ENCODE measurements at places on chromosomes 3 and 15.

- no peak for DNase-seq
Measured at GRCh38 chr15:84721371-84721770, 5.4 kb upstream of the SEC11A start.

DNA sequence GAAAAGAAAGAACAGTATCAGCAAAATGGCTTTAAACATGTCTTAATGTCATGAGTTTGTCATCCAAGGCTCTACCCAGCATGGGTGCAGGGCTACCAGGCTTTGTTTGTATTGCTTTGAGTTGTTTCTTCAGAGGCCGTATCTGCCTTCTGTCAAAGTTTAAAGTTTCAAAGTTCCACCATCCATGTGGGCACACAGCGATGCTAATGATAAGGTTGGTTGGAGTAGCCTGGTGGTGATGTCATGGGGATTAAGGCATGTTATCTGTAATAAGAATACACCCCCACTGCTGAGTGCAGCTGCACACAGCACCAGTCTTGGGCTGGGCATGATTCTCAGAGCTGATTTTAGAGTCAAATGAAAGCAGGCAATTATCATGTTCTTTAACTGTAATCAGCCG is 72.0 kb upstream of the LRTM1 start:
- DNase-seq, result no peak

- peak; percentile 33 for DNase-seq
Measured at GRCh38 chr3:58299839-58300516, 6.1 kb upstream of the RPP14 start.

DNA sequence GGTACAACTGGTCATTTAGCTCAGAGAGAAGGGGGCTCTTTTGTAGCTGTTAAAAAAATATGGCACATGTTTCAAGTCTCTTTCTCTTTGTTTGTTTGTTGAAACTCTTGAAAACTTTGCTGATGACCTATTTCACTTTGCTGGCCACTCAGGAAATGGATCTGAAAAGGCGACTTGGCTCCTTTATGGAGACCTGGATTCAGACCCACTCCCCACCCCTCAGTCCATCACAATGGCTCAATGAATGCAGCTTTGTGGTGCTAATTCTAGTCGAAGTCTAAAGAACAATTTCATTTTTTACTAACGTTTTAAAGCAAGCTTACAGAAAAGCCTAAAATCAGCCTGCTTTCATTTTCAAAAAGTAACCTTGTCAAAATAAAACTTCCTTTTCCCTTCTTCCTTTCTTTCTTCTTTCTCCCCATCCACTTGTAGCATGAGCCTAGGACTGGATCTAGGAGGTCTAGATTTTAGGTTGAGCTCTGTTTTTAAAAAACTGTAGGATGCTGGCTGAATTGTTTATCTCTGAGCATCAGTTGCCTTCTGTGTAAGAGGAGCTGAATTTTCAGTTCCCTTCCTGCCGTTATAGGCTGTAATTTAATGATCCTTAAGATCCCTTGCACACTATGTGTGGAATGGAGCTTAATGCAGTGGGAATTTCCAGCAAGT is 165.5 kb upstream of the FEZF2 start:
- no peak for DNase-seq

- DNase-seq, result peak; percentile 58
Measured at GRCh38 chr3:101836652-101837598, 12.4 kb upstream of the NFKBIZ start.

GRCh38 chr3:34686541-34686940 is 888.1 kb downstream of the PDCD6IP start:
- DNase-seq, result no peak

GRCh38 chr3:39499651-39500273 is 32.3 kb downstream of the MOBP start:
- no peak for DNase-seq

GRCh38 chr15:97059281-97059680 is 728.8 kb downstream of the NR2F2 start:
- DNase-seq, result no peak

- DNase-seq, result no peak
Measured at GRCh38 chr3:171564748-171565480, 104.7 kb upstream of the TNIK start.

- no peak for DNase-seq
Measured at GRCh38 chr3:129505341-129505740, 23.1 kb upstream of the RHO start.

DNA sequence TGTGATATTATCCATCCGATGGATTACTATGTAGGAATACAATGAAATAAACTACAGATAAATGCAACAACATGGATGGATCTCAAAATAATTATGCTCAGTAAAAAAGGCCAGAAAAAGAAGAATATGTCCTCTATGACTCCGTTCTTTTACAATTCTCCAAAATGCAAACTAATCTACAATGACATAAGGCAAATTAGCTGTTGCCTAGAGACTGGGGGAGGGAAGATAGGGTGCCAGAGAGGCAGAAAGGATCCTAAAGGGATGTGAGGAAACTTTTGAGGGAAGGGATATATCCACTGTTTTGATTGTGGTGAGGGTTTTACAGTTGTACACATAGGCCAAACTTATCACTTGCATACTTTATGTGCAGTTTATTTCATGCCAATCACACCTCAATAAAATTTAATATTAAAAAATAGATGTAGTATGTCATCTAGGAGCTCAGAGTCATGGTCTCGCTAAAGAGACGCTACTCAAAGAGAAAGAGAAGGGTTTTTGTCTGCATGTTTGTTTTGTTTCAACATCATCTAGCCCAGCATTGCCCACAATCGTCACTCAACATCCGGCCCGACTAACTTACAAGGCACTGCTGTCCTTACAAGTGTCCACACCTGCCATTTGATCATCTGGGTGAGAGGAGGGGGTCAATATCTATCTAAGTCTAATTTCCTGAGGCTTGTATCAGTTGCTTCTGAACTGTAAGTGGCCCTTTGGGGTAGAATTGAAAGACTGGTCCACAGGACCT is 29.5 kb downstream of the HES1 start:
- no peak for DNase-seq

- DNase-seq, result no peak
Measured at GRCh38 chr15:99582508-99582960, 16.8 kb downstream of the MEF2A start.

DNA sequence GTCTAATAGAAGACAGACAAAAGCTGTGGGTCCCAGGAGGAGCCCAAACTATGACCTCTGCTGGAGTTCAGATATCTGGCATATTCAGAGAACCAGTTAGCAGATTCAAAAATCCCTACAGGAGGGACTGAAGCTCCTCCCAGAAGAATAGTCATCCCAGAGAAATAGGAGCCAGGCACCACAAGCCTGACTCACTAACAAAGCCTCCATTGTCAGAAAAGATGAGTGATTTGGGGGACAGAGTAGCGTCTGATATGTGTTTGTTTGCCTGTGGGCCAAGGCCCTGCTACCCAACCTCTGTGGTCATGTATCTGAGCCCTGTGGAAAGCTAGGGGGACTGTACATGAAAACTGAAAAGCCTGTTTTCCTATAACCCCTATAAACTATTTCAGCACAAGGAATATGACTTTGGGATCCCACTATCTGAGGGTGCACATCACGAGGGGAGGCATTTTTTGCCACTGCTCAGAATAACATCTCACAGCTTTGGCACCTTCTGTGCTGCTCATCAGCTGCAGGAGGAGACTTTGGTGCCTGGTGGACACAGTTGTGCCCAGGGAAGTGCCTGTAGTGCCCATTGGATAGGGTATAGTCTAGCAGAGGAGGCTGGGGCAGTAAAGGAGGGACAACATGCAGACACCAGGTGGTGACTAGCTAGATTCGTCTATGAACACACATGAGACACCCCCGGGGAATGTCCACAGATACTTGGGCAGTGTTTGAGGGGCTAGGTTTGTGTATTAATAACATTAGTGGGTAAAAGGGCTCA is 9.7 kb upstream of the LARP6 start:
- DNase-seq, result peak; percentile 71

DNA sequence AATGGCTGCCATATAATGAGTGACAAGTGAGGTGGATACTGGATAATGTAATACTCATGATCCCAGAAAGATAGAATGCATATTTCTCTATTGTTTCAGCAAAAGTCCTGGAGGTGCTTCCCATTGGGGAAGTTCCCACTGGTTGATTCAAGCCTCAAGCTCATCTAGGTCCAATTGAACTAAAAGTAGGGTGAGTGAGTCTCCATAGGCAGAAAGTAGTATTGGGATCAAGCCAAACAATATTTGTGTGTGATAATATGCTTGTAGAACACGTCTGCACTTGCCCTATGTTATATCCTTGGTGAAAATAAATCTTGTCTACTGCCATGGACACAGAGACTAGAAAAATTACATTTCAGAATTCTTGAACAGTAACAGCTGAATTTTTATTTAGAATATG is 14.8 kb upstream of the ZBTB20 start:
- no peak for DNase-seq

DNA sequence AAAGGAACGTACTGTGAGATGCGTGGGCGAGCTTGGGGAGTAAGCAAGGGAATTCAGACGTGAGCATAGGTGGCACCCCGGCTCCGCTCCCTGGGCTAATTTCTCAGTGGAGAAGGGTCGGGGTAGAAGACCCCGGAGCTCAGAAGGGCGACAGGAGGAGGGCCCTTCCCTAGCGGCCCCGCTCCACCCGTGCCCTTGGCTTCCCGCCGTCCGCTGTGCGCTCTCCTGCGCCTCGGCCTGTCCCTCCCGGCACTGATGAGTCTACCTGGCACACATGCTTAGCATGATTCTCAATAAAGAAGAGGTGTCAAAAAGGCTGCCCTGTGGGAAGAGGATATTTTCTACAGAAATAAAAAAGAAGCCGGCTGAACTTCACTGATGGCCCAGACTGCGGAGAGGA is 292.7 kb downstream of the OCA2 start:
- no peak for DNase-seq

DNA sequence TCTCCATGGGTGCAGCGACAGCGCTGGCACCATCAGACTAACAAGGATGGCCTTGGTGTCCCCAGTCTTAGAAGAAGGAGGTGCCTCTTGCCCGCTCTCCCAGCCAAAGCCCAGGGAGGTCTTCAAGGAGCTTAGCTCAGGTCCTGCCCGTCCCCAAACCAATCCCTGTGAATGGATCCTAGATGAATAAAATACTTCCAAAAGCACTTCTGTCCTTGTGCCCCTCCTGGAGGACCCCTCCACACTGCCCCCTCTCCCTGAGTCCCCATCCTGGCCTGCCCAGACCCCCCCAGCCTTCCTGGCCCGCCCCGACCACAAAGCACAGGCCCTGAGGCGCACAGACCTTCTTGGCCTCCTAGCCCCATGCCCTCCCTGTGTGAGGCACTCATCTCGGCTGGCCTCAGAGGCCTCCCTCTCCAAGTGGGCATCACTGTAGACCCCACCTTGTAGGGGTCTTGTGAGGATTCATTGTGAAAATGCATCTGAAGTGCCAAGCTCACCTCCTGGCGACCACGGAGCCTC is 8.4 kb downstream of the SLC28A1 start:
- no peak for DNase-seq

DNA sequence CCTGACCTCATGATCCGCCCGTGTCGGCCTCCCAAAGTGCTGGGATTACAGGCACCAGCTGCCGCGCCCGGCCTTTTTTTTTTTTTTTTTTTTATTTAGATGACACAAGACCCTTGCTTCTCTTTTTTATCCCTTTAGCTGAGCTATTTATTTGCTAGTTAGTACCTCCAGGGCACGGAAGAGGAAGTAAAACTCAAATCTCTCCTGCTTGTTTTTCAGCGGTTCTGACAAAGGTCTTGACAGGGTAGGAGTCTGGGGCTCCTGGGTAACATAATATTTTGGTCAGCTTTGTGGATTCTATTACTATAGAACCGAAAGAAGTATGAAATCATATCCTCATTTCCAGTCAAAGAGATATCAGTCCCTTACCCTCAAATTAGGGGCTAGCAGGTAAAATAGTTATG is 44.0 kb upstream of the ETV5 start:
- no peak for DNase-seq

DNA sequence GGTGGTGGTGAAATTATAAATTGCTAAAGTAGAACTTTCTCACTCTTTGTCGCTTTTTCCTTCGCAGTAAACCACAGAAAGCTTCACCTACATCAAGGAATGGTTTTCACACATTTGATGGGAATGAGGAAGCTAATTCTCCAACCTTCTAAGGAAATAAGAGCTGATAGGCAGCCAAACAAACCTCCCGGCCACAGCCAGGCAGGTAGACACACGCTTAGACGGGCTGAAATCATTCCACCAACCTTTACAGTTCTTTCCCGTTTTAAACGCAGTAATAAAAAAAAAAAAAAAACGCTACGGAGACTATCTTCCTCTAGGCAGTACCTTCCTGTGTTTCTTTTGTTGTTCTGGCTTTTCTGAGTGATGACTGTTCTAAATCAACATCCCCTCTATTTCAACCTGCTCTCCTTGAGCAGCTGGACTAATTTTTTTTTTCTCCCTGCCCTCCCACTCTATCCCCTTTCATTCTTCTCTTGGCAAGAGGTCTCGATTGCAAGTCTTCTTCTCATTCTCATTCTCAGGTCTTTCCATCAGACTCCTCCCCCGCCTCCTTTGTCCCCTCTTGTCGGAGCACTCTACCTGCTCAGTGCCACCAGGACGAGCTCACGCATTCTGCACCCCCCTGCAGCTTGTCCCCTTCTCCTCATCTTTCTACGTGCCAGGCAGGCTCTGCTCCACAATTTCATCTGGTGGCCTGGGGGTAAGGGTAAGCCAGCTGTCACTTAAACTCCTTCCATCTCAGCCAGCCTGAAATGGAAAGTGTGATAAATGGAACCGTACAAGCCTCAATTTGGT is 391.1 kb upstream of the MDFIC2 start:
- DNase-seq, result no peak

- DNase-seq, result no peak
Measured at GRCh38 chr3:193124861-193125260, 116.2 kb upstream of the PLAAT1 start.
